Inflammatory macrophage treated with lipopolysaccharide for 4 hours (primary cell): ENCODE measurements at places on chromosomes 11 and 22.

DNA sequence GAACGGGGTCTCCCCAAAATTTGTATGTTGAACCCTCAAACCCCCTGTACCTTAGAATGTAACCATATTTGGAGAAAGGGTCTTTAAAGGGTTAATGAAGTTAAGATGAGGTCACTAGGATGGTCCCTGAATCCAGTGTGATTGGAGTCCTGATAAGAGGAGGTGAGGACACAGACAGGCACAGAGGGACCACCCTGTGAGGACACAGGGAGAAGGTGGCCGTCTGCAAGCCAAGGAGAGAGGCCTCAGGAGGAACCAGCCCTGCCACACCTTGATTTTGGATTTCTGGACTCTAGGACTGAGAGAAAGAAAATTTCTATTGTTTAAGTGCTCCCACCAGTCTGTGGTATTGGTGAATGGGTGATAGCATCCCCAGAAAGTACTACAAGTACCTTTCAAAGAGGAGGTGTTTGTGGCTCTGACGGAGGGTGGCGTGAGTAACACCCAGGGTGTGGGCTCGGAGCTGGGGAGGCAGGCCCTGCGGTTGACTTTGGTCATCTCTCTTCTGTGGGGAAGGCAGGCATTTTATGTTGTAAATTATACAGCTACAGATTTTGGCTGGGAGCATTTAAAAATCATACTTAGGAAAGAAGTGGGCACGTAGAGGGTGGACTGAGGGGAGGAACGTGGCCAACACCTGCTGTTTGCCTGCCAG is 13.8 kb downstream of the MRGPRF start:
- no peak for DNase-seq

- DNase-seq, result peak; percentile 48
Measured at GRCh38 chr11:6667733-6668374, 12.2 kb upstream of the DCHS1 start.

- DNase-seq, result peak; percentile 10
Measured at GRCh38 chr11:64810891-64811272, 531 bp upstream of the MEN1 start.

- no peak for DNase-seq
Measured at GRCh38 chr22:38674888-38675287, 6.9 kb upstream of the TOMM22 start.

DNA sequence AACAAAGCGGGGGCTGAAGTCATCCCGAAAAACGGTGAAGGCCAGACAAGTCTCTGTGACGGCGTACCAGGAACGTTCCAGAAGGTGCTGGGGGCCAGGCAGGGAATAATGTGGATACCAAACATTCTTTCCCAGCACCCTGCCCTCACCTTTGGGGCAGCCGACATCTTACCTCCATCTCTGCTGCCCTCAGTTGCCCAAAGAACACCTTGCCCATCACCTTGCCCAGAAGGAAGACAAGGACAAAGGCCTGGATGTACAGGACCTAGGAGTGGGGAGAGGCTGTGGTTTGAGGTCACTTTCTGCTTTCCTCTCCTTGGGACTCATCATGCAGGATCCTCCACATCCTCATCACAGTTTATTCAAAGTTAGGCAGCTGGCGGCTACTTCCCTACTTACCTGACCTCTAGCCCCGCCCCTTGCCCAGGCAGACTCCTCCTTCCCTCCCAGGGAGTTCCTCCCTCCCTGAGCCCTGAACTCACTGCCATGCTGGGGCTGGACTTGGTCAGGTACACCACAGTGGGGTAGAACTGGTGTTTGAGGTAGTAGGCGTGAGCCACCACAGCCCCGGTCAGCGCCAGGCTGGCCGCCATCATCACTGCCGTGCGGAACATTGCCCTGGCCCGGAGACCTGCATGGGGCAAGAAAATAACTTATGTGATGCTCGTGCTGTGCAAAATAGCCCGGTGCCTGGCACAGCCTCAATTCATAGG is 1.2 kb downstream of the SYVN1 start:
- peak; percentile 51 for DNase-seq

- no peak for DNase-seq
Measured at GRCh38 chr11:43583548-43583947, 97.0 kb upstream of the HSD17B12 start.

DNA sequence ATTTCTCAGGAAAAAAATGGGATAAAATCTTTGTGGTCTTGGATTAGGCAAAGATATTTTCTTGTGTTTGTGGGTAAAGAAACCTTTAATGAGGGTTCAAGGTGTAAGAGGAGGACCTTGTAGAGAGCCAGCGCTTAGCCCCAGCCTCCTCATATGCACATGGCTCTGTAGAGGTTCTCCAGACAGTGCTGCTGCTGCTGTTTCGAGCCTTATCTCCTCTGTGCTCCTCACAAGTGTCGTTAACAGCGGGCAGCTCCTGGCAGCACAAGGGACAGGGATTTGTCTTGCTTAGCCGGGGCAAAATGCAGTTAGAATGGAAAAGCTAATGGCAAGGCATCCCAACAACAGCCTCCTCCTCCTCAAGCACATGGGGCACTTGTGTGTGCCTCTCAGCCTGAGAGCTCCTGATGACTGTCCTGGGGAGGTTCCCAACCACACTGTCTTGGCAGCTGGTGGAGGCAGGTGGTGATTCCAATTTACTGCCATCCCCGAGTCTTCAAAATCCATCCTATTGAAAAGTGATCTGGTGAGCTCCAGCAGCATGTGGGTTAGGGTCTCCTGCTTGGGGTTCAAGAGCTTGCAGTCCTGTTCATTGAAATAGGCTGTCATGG is 7.6 kb upstream of the MSANTD2 start:
- DNase-seq, result no peak

- DNase-seq, result peak; percentile 65
Measured at GRCh38 chr11:47152953-47153950, 23.4 kb downstream of the ARFGAP2 start.

GRCh38 chr22:49359076-49359475 is 468.6 kb downstream of the BRD1 start:
- no peak for DNase-seq

DNA sequence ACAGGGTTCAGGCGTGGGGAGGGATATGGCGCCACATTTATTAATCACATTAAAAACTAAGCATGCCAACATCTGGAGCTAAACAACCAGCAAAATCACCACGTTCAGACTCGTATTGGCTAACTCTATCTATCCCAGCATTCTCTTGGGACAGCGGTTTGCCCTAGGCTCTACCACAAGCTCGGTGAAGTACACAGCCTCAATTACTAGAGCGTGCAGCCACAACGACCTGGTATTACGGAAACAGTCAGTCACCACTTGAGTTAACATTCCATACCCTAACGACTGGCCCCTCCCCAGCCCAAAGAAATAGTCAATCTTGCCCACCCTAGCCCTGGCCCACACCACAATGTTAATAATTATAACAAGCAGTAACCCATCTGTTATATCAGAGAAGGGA is 32.1 kb downstream of the APOL5 start:
- no peak for DNase-seq

DNA sequence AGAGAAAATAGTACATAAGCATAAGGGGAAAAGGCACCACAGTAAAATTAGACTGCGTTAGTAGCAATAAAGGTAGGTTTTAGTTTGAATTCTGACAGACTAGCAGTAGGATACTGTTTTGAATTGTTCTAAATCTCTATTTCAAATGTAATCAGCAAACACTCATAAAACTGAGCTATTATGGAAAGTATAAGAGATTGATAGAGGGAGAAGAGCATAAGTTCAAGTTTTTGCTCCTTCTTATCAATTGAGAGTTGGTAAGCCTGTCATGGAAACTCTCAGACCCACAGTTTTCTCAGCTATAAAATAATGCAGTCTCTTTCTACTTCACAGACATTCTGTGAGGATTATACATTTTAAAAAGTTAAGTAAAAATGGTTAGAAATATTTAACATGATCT is 840.2 kb upstream of the CNTN5 start:
- no peak for DNase-seq

DNA sequence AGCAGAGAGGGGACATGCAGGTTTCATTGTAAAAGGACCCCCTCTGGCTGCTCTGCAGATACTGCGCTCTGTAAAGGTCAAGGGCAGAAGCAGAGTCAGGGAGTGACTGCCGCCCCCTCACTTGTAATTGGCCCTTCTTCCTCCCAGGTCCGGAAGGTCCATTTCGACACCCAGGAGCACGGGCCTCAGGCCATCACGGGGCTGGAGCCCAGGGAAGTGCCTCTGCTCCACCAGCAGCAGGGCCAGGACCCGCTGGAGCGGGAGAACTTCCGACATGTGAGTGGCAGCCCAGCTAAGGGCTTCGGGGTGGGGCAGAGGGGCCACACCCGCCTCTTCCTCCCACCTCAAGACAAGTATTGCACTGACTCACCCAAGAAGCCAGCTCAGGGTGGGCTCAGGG is 24.0 kb upstream of the LRRC10B start:
- DNase-seq, result peak; percentile 22

DNA sequence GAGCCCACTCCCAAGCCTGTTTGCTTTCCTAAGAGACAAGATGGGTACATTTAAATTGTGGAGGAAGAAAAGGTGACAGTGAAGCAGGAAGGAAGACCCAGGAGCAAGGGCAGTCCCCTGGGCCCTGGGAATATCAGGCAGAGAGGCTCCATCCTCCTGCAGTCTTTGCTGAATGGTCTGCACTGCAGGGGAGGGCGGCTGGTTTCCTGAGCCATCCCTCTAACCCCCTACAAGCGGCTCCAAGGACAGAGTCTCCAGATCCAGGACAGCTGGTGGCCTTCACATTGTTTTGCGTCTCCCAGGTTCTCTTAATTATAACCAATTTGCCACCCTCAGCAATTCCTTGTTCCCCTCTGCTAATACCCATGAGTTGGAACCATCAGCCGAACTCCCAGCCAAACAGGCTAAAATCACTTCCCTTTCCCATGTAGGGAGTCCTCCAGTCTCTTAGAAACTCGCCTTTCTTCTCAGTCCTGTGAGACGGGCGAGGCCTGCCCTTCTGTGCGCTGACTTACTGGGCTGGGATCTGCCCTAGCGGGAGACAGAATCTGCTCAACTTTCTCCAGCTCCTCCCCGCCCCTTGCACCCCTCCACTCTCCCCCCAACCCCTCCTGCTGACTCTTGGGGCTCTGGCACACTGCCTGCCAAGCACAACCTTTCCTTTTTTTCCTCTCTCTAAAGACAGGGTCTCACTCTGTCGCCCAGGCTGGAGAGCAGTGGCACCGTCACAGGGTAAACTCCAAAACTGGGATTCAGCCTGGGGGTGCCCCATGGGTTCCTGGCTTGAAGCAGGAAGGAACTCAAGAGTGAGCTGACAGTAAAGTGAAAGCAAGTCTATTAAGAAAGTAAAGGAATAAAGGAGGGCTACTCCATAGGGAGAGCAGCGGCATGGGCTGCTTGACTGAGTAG is 53.4 kb upstream of the EMID1 start:
- peak; percentile 58 for DNase-seq

- no peak for DNase-seq
Measured at GRCh38 chr11:92393218-92393617, 168.6 kb downstream of the FAT3 start.

GRCh38 chr11:45180848-45181192 is 34.4 kb downstream of the PRDM11 start:
- peak; percentile 49 for DNase-seq

- peak; percentile 26 for DNase-seq
Measured at GRCh38 chr11:62022211-62022610, 54.8 kb upstream of the FTH1 start.

GRCh38 chr11:12126344-12127019 is 16.1 kb downstream of the MICAL2 start:
- DNase-seq, result peak; percentile 82

GRCh38 chr11:12137938-12138731 is 27.7 kb downstream of the MICAL2 start:
- DNase-seq, result no peak

GRCh38 chr11:42465623-42466022 is 846.2 kb upstream of the API5 start:
- no peak for DNase-seq

GRCh38 chr11:128936606-128937251 is 5.9 kb downstream of the TP53AIP1 start:
- DNase-seq, result no peak

GRCh38 chr22:23411739-23412138 is 168.4 kb downstream of the IGLL1 start:
- no peak for DNase-seq

- DNase-seq, result peak; percentile 86
Measured at GRCh38 chr11:119168471-119169281, at the start of gene NLRX1. Gene NLRX1, plus strand, starts transcription at chr11:119168725. Its CDS starts 2,679 bp downstream, at chr11:119171404.

GRCh38 chr22:48900327-48900597 is 927.4 kb downstream of the BRD1 start:
- DNase-seq, result no peak

DNA sequence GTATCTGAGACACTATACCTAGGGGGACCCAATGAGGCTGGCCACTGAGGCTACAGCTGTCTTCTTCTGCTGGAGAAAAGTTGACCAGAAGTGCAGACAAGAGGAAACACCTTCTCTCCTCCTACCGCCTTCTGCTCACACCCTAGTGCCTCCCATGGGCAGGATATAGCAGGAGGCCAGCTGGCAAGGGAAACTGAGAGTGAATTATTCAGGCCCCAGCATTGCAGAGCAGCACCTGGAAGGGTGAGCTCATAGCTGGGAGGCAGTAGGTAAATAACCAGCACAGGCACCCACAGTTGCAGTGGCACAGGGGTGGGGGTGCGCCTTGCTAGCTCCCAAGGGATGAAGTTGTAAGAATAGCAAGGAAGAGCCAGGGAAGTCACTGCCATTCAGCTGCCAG is 267.4 kb upstream of the NCAM1 start:
- no peak for DNase-seq

GRCh38 chr11:844693-845644 is 2.3 kb downstream of the TSPAN4 start:
- DNase-seq, result peak; percentile 35

GRCh38 chr22:39534591-39535356 is 2.2 kb upstream of the RPS19BP1 start:
- DNase-seq, result peak; percentile 58

DNA sequence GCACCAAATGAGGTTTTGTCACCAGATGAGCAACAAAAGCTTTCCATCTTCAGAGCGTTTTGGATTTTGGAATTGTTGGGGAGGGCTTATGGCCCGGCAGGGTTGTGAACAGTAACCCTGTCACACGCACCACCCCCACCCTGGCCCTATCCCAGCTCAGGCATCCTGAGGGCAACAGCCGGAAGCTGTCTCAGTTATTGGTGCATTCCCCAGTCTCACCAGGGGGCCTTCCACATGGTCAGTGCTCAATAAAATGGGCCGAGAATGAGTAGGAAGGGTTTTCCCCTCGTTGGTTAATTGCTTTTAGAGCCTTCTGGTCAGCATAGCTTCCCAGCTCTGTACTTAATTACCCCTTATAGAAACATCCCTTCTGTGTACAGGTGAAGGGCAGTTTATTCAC is 46.0 kb downstream of the LRP5 start:
- no peak for DNase-seq

GRCh38 chr11:92659793-92660192 is 309.7 kb upstream of the MTNR1B start:
- no peak for DNase-seq
